ENCODE measurements at places on chromosomes 2 and 18. TPM values are rescaled to one million over a fixed set of nuclear protein-coding genes. Genes with fewer than 3 reads are reported as not detected.

DNA sequence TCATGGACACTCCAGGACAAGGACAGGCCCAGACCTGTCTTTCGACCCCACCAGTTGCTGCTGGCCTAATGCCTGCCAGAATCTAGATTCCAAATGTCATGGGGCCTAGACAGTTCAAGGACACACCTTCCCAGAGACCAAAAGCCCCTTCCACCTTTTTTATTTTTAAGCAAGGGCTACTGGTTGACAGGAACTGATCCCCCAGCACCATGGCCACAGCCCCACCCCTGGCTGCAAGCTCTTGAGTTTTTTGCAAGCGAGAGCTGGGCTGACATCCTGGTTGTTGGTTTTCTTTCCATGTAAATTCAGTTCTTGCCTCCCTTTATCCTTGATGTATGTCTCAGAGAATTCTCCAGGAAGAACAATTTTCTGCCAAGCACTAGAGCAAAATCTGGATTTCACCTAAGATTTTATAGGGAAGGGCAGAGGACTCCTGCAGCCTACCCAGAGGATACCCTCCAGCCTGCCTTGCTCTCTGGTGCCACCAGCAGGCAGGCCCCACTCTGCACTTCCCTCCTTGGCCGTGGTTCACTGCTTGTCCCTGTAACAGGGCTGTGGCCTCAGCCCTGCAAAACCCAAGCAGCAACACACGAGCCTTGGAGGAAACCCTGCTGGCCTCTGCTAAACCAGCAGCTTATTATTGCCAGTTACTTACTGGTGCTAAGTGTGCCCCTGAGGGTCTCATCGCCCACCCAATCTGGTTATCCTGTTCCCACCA lies 97.7 kb downstream of the TWIST2 start:
- H3K27me3 ChIP-seq: peaks cover 2% of the 10 kb centered on the region
- H3K4me1 ChIP-seq: peaks cover 9% of the 10 kb centered on the region
- H3K36me3 ChIP-seq: no peaks in the 10 kb centered on the region
- DNase-seq: no peak
- H3K27ac ChIP-seq: no peak overlapping the region

RGPD4 gene
- 0.10 TPM for total RNA-seq

GRCh38 chr2:223104336-223105132 lies 52.5 kb downstream of the KCNE4 start:
- peaks cover 53% of the 10 kb centered on the region for H3K4me1 ChIP-seq
- no peak overlapping the region for H3K27ac ChIP-seq
- DNase-seq: no peak
- no peaks in the 10 kb centered on the region for H3K36me3 ChIP-seq
- no peaks in the 10 kb centered on the region for H3K27me3 ChIP-seq

GRCh38 chr2:88690591-88691338 lies 708 bp upstream of the RPIA start:
- peak overlapping the region; percentile 90 for H3K27ac ChIP-seq
- peak overlapping the region; percentile 86 for H3K4me3 ChIP-seq
- peaks cover 38% of the 10 kb centered on the region for H3K4me1 ChIP-seq
- no peaks in the 10 kb centered on the region for H3K27me3 ChIP-seq
- no peak for DNase-seq
- H3K36me3 ChIP-seq: no peaks in the 10 kb centered on the region

GRCh38 chr18:23673725-23674124 lies 11.0 kb upstream of the ANKRD29 start:
- no peak overlapping the region for H3K4me3 ChIP-seq
- no peak overlapping the region for H3K27ac ChIP-seq
- no peak for DNase-seq
- H3K36me3 ChIP-seq: peaks cover 5% of the 10 kb centered on the region
- peaks cover 7% of the 10 kb centered on the region for H3K4me1 ChIP-seq

DNA sequence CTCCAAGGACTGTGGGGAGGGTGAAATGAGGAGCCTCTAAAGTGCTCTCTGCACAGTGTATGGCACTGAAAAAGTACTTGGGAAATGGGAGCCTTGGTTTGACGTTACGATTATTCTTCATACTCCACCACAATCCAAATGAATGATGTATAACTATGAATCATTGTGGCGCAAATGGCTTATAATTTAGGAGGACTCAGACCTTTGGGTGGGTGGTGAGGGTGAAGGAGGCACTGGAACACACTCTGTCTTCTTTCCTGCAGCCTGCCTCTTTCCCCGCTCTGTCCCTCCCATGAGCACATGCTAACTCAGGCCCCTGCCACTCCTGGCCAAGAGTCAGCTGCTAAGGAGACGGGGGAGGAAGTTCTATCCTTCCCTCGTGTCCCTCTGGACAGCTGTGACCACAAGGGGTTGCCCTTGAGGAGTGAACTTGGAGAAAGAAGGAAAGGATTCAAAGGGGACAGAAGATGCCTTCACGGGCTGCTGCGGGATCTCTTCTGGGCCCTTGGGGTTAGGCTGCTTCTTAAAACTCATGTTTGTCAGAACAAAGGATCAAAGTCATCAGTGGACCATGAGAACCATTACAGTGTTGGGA lies 36.5 kb downstream of the POLR1A start:
- peaks cover 44% of the 10 kb centered on the region for H3K36me3 ChIP-seq
- DNase-seq: no peak
- no peaks in the 10 kb centered on the region for H3K27me3 ChIP-seq
- H3K27ac ChIP-seq: no peak overlapping the region
- no peak overlapping the region for H3K4me3 ChIP-seq

GRCh38 chr2:64213532-64214275 lies 69.5 kb upstream of the PELI1 start:
- no peak for DNase-seq
- peaks cover 27% of the 10 kb centered on the region for H3K4me1 ChIP-seq
- H3K36me3 ChIP-seq: no peaks in the 10 kb centered on the region
- H3K4me3 ChIP-seq: no peak overlapping the region
- no peaks in the 10 kb centered on the region for H3K27me3 ChIP-seq

DNA sequence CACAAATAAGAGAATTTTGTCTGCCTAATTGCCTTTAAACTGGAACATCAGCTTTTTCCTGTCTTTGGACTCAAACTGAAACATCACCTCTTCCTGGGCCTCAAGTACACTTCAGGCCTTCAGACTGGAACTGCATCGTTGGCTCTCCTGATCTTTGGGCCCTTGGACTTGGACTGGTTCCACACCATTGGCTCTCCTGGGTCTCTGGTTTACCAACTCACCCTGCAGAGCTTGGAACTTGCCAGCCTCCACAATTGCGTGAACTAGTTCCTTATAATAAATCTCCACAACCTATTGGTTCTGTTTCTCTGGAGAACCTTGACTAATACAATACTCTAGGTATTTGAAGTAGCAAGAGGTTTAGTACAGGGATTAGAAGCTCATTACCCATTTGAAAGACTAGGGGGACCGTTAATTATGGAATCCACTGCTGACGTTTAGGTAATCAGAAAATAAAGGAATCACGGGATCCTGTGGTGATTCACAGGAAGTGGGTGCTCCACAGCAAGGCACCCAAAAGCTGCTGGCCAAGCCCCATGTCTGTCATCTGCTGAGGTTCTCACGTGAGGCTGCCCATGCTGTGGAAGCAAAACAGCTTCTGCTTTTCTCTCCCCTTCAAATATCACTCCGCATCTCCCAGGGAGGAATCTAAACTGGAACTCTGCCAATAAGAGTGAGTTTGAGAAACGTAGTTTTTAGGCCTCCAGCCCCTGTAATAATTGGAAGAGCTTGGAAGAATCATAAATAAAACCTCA lies 20.0 kb upstream of the SGPP2 start:
- H3K4me3 ChIP-seq: no peak overlapping the region
- DNase-seq: no peak
- no peaks in the 10 kb centered on the region for H3K36me3 ChIP-seq
- peaks cover 3% of the 10 kb centered on the region for H3K27me3 ChIP-seq
- H3K4me1 ChIP-seq: no peaks in the 10 kb centered on the region

GAL3ST2 gene
- 1.3 TPM for total RNA-seq

VWC2L gene
- total RNA-seq: not detected

- no peaks in the 10 kb centered on the region for H3K36me3 ChIP-seq
- no peaks in the 10 kb centered on the region for H3K27me3 ChIP-seq
- H3K4me1 ChIP-seq: no peaks in the 10 kb centered on the region
- no peak overlapping the region for H3K27ac ChIP-seq
- H3K4me3 ChIP-seq: no peak overlapping the region
Observed at GRCh38 chr2:22491442-22491841, 893.5 kb upstream of the KLHL29 start.

DNA sequence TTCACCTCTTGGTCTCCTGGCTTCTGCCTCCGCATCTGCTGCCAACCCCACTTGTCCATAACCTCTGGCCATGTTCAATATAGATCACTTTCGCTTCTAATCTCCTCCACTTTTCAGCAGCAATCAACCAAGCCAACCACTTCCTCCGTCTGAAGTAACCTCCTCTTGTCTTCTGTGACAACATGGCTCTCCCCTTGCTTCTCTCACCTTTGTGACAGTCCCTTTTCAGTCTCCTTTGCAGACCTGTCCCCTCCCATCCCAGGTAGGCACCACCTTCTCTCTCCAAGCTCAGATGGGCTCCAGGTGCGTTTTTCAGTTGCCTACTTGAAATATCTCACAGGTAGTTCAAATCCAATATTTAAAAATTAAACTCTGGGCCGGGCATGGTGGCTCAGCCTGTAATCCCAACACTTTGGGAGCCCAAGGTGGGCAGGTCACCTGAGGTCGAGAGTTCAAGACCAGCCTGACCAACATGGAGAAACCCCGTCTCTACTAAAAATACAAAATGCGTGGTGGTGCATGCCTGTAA lies 4.7 kb upstream of the PSD4 start:
- no peaks in the 10 kb centered on the region for H3K4me1 ChIP-seq
- H3K36me3 ChIP-seq: no peaks in the 10 kb centered on the region
- no peak overlapping the region for H3K27ac ChIP-seq
- DNase-seq: peak; percentile 8

ROCK1 gene
- 60.9 TPM for total RNA-seq

DNA sequence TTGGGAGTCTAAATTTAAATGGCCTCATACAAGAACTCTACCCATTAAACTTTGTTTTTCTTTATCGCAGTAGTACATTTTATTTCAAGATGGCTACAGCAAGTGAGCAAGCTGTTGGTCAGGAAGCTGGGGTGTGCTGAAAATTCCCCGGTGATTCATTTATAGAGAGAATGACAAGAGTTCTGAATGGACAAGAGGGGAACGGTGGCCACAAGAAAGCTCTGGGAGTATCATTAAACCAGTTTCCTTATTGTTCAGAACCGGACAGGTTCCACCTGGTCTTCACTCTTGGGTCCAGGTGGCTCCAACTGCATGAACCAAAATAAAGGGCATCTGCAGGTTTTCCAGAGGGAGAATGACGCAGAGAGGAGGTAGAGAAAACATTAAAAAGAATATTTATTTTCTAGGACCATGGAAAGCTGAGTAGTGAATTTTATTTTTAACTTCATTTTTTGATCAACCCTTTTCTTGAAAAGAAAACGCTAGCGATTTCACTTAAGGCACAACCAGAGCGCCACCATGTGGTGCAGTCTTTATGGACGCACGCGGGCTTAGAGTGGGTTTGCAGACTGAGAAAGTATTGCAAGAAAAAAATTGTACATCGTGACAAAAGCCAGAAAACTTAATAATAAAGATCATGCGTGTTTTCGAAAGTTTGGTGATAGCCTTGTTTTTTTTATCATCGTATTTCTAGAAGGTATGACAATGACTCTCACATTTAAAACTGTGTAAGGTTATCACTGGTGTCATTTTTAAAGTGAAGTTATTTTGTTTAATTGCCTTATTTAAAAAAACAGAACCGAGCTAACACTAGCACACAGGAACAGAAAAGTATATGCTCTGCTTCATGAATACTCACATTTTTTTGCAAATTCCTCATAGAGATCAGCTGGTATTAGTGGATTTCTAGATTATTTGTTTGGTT lies 97.9 kb upstream of the NOL4 start:
- H3K27me3 ChIP-seq: no peaks in the 10 kb centered on the region
- no peak overlapping the region for H3K27ac ChIP-seq
- H3K36me3 ChIP-seq: peaks cover 5% of the 10 kb centered on the region
- DNase-seq: no peak
- no peak overlapping the region for H3K4me3 ChIP-seq

- no peaks in the 10 kb centered on the region for H3K4me1 ChIP-seq
- no peak for DNase-seq
- H3K36me3 ChIP-seq: peaks cover 9% of the 10 kb centered on the region
- peaks cover 4% of the 10 kb centered on the region for H3K27me3 ChIP-seq
Observed at GRCh38 chr2:98901291-98901690, 34.7 kb downstream of the CRACDL start.

HOXD8 gene
- total RNA-seq: not detected

DNA sequence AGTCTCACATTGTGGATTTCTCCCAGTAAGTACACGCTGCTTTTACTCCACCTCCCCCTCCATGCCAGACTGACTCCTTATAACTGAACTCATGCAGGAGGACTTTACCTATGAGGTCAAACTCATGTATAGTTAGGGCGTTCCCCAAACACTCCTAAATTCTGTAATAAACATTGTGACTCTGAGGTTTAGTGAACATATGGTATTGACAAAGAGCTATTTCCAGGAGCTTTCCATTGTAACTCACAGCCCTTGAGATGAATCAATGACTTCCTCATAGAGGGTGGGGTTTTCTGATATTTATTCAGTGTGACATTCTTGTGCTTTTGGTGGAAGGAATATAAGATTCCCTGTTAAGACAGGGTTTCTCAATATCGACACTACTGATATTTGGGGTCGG lies 337.4 kb upstream of the SLC14A2 start:
- no peaks in the 10 kb centered on the region for H3K36me3 ChIP-seq
- DNase-seq: no peak
- H3K4me3 ChIP-seq: no peak overlapping the region
- peak overlapping the region; percentile 11 for H3K27ac ChIP-seq
- no peaks in the 10 kb centered on the region for H3K27me3 ChIP-seq

ALLC gene
- total RNA-seq: not detected

GRCh38 chr2:25184254-25184653 lies 15.9 kb upstream of the POMC start:
- no peak overlapping the region for H3K27ac ChIP-seq
- DNase-seq: no peak
- H3K4me1 ChIP-seq: no peaks in the 10 kb centered on the region
- H3K4me3 ChIP-seq: no peak overlapping the region

DNA sequence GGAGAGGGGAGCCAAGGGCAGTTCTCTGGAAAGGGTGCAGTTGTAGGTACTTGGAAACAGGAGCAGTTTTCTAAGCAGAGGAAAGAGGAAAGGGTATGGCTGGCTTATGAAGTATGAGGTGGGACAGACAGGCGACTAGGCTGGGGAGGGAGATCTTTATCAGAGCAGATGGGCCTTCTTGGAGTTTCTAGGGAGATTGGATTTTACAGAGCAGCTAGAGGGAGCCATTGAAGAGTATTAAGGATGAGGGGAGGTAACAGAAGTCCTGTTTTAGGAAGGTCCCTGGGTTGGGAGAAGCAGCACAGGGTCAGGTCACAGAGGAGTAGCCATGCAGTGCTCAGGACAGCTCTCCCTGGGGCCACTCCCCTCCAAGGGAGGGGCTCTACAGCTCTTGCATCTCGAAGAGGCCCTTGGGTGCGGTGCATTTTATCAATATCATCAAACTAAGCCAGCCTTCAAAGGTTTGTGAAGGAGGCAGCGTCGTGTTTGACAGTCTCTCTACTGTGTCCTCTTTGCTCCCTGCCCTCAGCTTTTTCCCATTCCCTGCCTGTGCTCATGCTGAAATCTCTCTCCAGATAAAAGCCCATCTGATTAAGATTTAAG lies 154.3 kb downstream of the SETBP1 start:
- peaks cover 66% of the 10 kb centered on the region for H3K4me1 ChIP-seq
- DNase-seq: no peak
- H3K4me3 ChIP-seq: no peak overlapping the region
- no peaks in the 10 kb centered on the region for H3K36me3 ChIP-seq
- H3K27me3 ChIP-seq: no peaks in the 10 kb centered on the region

AGXT gene
- total RNA-seq: not detected

GRCh38 chr2:157497638-157498314 lies 53.9 kb upstream of the CYTIP start:
- no peak overlapping the region for H3K27ac ChIP-seq
- H3K4me3 ChIP-seq: no peak overlapping the region
- DNase-seq: no peak

Data from chondrocyte (in vitro differentiated cells).